Natural killer cell (primary cell): ENCODE measurements at places on chromosomes 3 and 15. TPM values are rescaled to one million over a fixed set of nuclear protein-coding genes. Genes with fewer than 3 reads are reported as not detected.

Gene HCN4
- total RNA-seq, result not detected

Gene FBLN2
- 2.7 TPM for total RNA-seq

Gene SHQ1
- total RNA-seq, result 16.3 TPM

Gene SLC6A11
- total RNA-seq, result not detected

DNA sequence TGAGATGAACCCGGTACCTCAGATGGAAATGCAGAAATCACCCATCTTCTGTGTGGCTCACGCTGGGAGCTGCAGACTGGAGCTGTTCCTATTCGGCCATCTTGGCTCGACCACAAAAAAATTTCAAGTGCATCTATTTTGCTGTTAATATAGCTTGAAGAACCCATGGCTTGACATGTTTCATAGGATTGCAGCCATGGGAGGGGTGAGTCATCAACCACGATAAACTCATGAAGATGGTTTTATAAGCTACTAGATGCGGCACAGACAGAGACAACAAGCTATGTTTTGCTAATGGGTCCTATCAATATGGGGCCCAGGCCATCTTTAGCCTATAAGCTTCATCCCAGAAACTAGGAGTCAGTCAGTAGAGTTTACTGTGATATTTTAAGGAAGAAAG lies 100.4 kb upstream of the PHLDB2 start:
- no peak for DNase-seq
- H3K4me1 ChIP-seq, result no peaks in the 10 kb centered on the region
- H3K4me3 ChIP-seq, result no peak overlapping the region
- no peak overlapping the region for H3K27ac ChIP-seq
- no peaks in the 10 kb centered on the region for H3K27me3 ChIP-seq

DNA sequence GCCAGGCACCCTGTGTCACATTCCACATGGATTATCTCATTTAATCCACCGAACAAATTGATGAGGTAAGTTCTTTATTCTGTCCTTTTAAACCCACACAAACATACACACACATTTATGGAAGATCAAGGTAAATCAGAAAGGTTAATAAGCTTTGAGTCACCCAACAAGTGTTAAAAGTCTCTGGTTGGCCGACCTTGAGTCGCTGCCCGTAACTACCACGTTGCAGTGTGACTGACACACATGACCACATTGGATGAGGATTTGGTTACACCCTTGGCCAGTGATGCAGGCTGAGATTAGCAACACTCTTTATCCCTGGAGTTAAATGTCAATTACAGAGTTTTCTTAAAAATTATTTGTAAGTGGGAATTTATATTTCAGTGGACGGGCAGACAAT lies 19.2 kb downstream of the FOXP1 start:
- no peaks in the 10 kb centered on the region for H3K36me3 ChIP-seq
- H3K4me3 ChIP-seq, result no peak overlapping the region
- no peaks in the 10 kb centered on the region for H3K27me3 ChIP-seq
- DNase-seq, result no peak
